Activated CD8-positive, alpha-beta T cell treated with anti-CD3 and anti-CD28 coated beads, Interleukin-2, amount 10 ng/mL, durations not matched to agents 7 days and 5 days (primary cell): ENCODE measurements at places on chromosomes 4 and X. TPM values are rescaled to one million over a fixed set of nuclear protein-coding genes. Genes with fewer than 3 reads are reported as not detected.

Gene CTSO
- 2.3 TPM for total RNA-seq

Gene SLIT2
- total RNA-seq, result not detected

- no peak overlapping the region for H3K27ac ChIP-seq
- no peaks in the 10 kb centered on the region for H3K36me3 ChIP-seq
- no peaks in the 10 kb centered on the region for H3K27me3 ChIP-seq
- H3K4me3 ChIP-seq, result no peak overlapping the region
- DNase-seq, result no peak
- H3K4me1 ChIP-seq, result no peaks in the 10 kb centered on the region
These were observed 79.4 kb downstream of the RPS6KA6 start for GRCh38 chrX:84108584-84108983.

DNA sequence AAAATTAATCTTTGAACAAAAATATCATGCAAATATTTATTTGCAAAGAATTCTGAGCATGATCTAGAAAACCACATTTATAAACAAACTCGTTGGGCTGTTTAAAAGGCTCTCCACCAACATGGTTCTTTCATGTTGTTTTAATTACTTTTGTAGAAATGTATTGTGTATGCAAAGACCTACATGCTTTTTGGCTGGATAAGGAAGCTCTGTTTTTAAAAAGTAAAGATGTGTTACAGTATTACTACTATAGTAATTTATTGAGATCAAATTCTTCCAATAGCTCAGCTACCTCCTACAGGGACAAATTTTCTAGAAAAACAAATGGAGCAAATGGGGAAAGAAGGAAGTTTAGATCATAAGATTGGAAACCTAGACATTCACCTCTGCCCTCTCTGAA is 177.5 kb upstream of the TTC29 start:
- H3K36me3 ChIP-seq, result no peaks in the 10 kb centered on the region
- no peak overlapping the region for H3K27ac ChIP-seq
- no peaks in the 10 kb centered on the region for H3K4me1 ChIP-seq
- H3K27me3 ChIP-seq, result peaks cover 6% of the 10 kb centered on the region

- no peaks in the 10 kb centered on the region for H3K36me3 ChIP-seq
- no peak overlapping the region for H3K4me3 ChIP-seq
- no peak overlapping the region for H3K27ac ChIP-seq
These were observed 182.7 kb downstream of the ANK2 start for GRCh38 chr4:113232194-113232593.

DNA sequence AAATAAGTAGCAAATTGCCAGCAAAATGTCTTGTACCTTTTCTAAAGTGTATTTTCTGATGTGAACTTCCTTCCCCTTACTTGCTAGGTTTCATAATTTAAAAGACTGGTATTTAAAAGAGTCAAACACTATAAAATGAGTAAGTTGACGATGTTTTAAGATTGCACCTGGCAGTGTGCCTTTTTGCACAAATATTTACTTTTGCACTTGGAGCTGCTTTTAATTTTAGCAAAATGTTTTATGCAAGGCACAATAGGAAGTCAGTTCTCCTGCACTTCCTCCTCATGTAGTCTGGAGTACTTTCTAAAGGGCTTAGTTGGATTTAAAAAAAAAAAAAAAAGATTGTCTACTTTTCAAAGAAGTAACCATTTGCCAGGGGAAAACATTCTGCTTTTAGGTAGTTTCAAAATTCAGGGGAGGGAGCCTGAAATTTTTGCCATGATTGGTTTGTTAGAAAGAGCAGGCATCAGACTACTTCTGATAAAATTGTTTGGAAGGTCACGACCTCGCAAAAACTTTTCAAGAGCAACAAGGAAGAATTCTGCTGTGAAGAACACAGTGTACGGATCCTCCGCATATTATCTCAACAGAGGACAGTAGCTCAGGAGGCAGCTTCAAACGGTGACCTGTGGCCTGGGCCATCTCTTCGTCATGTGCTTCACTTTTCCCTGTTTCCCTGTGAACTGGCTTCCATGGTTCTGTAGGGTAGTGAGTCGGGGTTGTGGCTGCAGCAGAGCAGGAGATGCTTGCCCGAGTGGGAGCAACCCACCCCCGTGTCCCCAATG is 66.1 kb downstream of the CDS1 start:
- no peaks in the 10 kb centered on the region for H3K36me3 ChIP-seq
- peaks cover 3% of the 10 kb centered on the region for H3K27me3 ChIP-seq
- H3K27ac ChIP-seq, result no peak overlapping the region
- no peaks in the 10 kb centered on the region for H3K4me1 ChIP-seq

- peaks cover 2% of the 10 kb centered on the region for H3K27me3 ChIP-seq
- no peak overlapping the region for H3K27ac ChIP-seq
- no peak overlapping the region for H3K4me3 ChIP-seq
- H3K4me1 ChIP-seq, result no peaks in the 10 kb centered on the region
These were observed 130.5 kb upstream of the TTC29 start for GRCh38 chr4:147076179-147076578.
